ENCODE measurements at places on chromosomes 7 and 10.

DNA sequence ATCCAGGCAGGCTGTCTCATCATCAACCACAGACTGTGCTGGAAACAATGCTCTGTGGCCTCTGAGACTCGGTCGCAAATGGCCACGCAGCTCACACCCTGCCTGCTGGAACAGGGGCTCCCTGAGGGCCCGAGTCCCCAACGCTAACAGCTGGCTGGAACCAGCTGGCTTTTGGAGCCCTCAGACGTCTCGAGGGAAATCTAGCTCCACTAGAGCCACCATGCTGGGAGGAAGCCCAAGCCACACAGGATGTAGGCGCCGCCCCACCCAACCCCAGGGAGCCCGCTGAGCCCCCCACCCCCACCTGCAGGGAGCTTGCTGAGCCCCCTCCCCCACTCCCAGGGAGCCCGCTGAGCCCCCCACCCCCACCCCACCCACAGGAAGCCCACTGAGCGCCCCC lies 21.4 kb upstream of the PDGFA start:
- DNase-seq: no peak

DNA sequence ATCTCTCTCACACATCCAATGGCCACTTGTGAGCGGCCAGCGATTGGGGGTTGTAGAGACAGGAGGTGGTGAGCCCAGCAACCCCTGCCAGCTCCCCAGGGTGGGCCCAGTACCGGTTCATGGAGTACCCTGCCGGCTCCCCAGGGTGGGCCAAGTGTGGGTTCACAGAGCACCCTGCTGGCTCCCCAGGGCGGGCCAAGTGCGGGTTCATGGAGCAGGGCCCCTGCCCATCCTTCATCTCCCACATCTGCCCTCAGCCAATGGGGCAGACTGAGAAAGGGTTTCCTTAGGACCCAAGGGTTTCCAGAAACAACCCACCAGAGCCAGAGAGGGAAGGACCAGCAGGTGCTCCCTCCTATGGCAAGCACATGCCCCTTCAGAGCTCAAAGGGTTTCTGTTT lies 21.4 kb upstream of the SLIT1 start:
- DNase-seq: no peak

GRCh38 chr10:36640626-36641025 lies 484.8 kb upstream of the ANKRD30A start:
- no peak for DNase-seq

GRCh38 chr7:95874541-95875265 lies 102.3 kb downstream of the DYNC1I1 start:
- DNase-seq: no peak

DNA sequence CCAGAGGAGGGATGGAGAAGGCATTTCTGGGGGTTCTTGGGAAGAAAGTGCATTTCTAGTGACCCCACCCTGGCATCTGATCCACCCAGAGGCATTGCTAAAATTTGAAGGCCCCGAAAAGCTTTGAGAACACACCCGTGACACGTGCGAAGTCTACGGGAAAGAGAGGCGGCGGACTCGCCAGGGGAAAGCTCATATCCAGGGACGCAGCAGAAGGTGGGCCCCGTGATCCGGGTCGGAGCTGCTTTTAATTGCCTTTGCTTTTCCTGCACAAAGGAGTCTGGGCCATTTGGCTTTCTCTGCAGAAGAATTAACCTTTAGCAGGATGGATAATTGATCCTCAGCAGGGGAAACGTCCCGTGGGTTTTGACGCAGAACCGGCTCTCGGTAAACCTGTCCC lies 50.3 kb downstream of the CARD11 start:
- no peak for DNase-seq

DNA sequence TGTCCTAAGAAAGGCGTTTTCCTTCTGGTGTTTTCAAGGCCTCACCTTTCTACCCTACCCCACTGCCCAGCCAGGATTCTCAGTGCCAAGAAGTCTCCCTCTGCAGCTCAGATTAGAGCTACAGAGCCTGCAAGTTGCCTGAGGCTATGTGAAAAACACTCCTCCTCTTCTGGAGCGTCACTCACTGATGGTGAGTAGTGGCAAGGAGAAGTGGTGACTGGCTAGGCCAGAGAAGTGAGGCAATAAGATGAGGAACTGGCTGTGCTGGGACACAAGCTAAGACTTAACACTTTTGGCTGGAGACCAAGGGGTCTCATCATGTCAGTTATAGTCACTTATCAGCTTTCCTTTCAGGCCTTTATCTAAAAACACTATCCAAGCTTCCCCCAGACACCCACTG lies 86.7 kb upstream of the PRKAR2B start:
- no peak for DNase-seq

DNA sequence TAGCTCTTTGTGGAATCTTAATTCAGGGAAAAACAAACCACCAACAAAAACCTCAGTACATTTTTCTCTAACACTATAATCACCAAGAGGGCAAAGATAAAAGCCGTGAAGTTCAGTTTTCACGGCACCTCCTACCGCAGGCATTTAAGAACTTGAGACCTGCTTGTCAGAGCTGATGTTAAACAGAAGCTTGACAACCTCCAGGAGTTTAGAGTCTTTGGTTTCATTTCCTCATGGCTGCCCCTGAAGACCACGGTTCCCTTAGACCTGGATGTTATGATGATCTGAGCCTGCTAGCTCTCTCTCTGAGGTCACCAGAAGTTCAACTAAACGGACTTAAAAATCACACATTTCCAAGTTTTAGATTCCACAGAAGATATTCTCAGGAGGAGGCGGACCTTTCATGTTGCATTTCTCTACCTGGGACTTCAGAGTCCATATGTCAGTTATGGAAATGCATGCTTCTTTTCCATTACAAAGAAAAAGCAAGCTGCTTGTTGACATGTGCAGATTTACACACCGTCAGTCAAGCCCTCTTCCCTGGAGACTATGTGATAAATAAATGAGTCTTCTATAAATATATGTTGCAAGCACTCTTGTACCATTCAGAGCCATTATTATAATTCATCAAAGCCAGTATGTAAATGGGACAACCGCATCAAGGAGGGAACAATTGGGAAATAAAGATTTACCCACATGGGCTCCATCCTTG lies 258.0 kb downstream of the GFRA1 start:
- peak; percentile 44 for DNase-seq
